ENCODE measurements at places on chromosomes 1 and 21.

DNA sequence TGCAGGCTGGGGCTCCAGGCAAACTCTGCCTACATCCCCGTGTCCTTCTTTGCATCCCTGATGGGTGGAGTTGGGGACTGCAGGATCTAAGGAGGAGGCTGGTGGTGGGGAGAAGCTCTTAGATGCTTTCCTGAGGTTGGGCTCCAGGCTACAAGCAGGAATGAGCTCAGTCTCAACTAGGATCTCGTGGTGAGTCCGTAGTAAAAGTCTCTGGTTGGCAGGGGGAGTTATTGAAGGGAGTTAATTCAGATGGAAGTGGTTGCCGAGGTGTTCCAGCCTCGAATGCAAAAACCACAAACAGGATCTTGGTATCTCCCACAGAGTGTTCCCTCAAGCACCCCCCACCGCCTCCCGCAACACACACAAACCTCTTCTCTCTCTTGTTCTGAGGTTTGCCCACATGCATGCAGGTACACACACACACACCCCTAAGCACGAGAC is 35.0 kb downstream of the TMCC2 start:
- peak; percentile 20 for DNase-seq

DNA sequence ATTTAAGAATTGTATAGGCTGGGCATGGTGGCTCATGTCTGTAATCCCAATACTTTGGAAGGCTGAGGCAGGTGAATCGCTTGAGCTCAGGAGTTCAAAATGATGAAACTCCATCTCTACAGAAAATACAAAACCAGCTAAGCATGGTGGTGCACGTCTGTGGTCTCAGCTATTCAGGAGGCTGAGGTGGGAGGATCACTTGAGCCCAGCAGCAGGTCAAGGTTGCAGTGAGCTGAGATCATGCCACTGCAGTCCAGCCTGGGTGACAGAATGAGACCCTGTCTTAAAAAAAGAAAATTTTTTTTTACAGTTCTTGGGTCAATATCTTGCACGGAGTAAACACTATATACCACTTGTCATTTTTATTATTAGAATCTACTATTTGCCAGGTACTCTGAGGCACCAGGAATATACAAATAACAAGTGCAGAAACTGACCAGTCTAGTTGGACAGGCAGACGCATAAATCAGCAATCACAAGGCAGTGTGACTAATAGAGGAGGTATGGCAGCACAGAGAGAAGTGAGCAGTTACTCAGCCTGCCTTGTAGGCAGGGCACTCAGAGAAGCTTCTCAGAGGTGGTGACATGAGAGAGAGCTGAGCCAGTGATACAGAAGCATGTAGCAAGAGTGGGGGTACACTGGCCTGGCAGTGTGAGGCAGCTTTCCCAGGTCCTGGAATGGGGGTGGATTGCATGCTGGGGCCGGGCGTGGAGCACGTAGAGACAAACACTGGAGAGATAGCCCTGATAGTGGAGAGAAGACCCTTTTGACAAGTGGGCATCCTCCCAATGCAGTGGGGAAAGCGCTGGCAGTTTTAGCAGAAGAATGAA is 8.0 kb downstream of the PHLDA3 start:
- no peak for DNase-seq

GRCh38 chr1:20375563-20375962 is 84.9 kb downstream of the VWA5B1 start:
- no peak for DNase-seq

- DNase-seq = no peak
These were observed 380.0 kb downstream of the HHIPL2 start for GRCh38 chr1:222167896-222168295.

Data from endothelial cell (in vitro differentiated cells).